ENCODE measurements at places on chromosomes 7 and 10.

- peak; percentile 10 for DNase-seq
Observed at GRCh38 chr7:2354939-2355704, 495 bp downstream of the EIF3B start.

DNA sequence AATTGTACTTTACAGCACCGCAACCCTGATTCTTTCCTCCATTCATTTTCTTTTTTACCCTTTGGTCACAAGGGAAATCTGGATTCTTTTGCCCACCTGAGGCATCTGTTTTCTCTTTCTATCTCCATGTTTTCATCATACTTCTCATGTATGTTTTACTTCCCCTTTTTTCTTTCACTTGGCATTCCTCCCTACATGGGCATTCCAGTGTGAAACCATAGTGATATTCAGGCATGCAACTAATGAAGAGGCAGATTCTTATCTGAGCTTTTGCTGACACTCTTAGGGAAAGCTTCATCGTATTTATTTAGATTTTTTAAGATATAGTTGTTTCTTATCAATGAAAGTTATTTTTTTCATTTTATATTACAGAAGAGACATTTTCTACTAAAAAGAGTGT is 405.2 kb upstream of the TEX47 start:
- no peak for DNase-seq

DNA sequence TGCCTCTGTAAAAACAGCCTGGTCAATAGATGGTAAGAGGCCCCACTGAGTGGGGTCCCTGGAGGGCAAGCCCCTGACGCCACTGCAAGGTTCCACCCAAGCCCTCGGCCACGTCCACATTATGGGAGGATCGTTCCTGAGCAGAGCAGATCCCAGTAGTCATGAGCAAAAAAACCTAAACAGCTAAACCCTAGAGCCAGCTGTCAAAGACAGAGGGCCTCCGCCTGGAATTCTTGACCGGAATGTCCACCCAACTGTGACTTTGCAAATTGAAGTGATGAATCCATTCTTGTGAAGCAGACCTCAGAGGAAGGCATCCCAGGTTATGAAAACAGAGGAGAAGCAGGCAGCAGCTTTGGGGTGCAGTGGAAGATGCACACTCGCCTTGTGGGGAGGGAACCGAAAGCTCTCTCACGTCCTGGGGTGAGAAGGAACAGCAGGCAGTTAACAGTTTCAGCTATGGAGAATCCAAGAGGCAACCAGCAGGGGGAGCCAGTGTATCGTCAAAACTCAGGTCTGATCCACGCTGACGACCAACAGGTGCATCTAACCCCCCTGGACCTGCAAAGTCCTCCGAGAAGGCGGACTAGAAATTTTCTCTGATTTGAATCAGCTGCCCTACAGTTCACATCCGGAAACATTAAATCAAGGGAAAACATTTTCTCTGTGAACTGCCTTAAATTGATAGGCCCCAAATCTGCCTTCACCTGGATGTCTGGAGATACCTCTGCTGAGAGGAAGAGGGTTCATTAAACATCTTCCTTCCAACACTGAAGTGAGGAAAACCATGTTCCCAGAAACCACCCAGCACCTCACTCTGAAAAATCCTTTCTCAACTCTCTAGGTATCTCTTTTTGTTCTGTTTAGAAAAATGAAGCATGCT is 139.1 kb upstream of the PFKP start:
- DNase-seq: peak; percentile 13

DNA sequence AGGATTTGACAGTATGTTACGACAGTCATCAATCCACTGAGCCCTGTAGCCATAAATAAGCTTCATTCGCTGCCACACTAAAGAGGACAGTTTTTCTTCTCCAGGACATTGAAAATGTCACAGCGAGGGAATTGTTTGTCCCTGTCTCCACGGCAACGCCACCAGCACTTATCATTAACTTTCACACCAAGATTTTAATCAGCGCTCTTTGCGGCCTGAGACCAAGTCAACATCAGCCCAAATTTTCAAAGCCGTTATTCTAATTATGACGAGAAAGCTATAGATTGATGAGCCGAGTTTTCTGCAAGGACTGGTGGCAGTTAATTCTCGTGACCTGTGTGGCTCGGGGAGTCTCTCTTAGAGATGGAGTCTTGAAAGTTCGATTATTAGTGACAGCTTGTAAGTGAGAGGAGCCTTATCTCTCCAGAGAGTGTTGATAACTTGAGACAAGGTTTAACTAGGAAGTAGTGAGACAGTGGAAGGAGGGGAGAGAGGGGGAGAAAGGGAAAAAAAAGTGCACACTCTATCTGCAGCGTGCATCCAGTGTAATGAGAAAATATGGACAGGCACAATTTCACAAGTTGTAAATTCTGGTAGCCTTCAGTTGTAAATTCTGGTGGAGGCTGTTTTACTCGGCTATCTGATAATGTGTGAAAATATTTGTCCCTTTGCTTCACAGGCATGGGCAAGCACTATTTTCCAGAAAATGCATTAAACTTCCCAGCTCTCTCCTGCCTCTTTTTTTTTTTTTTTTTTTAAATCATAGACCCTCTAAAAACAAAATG is 473.3 kb downstream of the LRMDA start:
- no peak for DNase-seq

GRCh38 chr10:132571650-132572544 is 34.3 kb downstream of the INPP5A start:
- DNase-seq: no peak

GRCh38 chr7:113825832-113826231 is 93.0 kb downstream of the PPP1R3A start:
- DNase-seq: no peak

DNA sequence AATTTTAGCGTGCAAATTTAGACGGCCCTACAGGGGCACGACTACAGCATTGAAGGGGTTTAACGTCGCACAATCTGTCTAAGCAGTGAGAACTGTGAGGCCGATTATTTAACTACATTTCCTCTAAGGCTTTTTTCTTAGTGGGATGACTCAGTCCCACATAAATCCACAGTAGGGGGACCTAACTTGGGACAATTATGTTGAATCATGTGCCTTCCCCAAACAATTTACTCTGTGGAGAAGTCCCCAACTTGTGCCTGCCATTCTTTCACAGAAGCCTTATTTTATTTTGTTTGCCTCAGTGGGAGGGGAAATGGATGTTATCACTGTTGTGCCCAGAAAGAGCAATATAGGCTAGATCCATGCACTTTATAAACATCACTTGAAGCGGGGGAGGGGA is 80.3 kb upstream of the CDCA7L start:
- DNase-seq: no peak

GRCh38 chr7:87599336-87599735 is 1.3 kb downstream of the ABCB1 start:
- peak; percentile 61 for DNase-seq

DNA sequence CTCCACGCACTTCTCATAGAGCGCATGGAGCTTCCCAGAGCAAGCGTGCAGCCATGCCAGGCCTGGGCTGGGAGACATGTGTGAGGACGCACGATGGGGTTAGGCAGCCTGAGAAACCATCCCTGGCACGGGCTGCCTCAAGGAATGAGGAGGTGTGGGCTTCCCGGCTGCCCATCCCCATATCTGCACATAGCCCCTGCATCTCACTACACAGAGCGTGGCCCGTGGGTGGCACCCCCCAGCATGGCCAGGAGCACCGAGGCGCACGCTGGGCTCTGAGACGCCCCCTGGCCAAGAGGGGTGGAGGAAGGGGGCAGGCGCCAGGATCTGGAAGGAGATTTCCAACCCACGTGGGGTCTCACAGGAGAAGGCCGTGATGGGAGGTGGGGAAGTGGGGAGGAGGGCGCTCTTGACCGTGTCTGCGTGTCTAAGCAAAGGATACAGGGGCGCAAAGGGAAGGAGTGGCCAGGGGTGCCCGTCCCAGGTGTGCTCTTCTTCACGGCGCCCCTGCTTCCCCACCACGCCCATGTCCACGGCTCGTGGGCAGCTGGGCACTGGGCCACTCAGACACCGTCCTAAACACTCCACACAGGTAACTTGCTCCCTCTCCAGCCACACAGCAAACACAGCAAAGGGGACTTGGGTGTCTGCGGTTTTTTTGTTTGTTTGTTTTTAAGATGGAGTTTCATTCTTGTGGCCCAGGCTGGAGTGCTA is 340.5 kb downstream of the PTPRN2 start:
- DNase-seq: no peak

GRCh38 chr10:120557311-120557710 is 100.3 kb downstream of the PLPP4 start:
- no peak for DNase-seq

GRCh38 chr7:96034940-96035727 is 262.8 kb downstream of the DYNC1I1 start:
- DNase-seq: no peak

GRCh38 chr10:126705951-126706565 is 35.6 kb upstream of the C10orf90 start:
- DNase-seq: no peak

DNA sequence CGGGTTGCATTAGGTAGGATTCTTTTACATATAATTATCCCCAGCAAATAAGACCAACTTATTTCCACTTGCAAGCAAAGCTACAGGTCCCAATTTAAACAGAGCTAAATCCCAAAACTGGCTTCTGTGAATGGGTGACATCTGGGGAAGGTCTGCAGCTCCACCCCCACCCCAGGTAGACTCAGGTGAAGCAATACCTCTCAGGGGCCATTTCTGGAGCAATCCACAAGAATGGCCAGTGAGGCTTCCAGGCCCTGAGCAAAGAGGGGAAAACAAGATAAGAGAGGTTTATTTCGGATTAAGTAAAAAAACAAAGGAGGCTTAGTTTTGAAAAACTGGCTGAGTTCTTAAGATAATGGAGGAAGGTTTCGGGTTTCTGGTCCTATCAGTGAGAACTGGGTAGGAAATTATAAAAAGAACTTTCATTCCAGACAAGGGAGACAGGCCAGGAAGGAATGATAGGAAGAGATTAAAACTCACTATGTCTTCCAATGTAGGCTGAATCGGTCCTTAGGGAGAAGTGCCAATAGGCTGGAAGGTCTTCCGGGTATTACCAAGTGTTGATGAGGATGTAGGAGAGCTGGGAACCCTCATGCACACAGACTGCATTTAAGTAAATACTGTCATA is 25.4 kb downstream of the SH3PXD2A start:
- no peak for DNase-seq

DNA sequence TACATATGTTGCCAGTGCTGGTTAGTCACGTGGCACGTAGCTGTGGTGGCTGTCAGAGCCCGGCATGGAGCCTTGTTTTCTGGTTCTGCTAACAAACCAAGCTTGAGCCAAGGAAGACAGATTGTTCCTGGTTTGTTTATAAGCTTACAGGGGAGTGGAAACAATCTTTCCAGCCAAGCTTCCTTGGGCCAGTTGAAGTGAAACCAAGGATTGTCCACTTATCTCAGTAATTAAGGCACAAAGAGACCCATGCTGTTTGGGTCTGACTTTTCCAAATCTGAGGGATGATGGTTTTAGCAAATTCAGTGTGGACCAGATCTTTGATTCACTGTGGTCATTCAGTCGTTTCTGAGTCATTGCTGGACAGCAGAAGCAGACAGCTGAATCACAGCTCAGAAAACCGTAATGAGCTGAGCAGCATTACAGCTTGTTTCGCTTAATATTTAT is 297.3 kb upstream of the COBL start:
- no peak for DNase-seq

DNA sequence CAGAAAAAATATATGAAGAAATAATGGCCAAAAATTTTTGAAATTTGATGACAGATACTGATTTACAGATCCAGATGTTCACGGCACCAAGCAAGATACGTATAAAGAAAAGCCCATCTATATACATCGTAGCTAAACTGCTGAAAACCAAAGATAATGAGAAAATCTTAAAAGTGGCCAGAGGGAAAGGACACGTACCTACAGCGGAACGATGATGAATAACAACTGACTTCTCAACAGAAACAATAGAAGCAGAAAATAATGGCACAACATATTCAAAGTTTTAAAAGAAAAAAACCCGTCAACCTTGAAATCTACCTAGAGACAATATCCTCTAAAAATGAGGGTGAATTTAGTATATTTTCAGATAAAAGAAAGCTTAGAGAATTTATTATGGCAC is 31.9 kb downstream of the IL2RA start:
- DNase-seq: no peak

- DNase-seq: peak; percentile 57
Observed at GRCh38 chr7:92835261-92835850, 1.0 kb downstream of the CDK6 start.

DNA sequence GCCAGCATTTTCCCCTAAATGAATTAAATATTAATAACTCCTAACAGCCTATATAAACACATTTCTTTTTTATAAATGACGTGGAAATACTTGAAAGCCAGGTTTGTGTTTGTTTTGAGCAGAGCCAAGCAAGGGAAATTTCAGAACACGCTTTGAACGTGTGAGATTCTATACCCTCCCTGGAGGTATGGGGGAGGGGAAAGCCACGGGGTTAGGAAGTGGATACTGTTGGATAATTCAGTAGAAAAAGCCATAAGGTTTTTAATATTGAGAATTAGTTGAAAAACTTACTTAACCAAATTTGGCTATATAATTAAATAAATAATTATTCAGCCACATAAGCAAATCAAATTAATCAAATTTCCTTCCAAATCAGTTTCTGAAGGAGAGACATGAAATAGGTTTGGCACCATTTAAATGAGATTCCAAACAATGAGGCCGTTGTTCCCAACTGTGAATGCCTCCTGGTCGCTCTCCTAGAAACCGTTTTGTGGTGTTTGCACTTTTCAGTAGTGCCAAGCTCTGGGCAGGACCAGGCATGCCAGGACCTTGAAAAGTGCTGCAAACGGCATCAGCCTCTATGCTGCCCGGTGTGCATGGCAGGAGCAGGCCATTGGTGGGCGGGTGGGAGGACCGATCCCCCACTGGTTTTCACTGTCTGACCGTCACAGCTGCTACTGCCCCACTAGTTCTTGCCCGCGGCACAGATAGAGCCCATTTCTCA is 88.1 kb downstream of the SEPTIN14 start:
- no peak for DNase-seq

DNA sequence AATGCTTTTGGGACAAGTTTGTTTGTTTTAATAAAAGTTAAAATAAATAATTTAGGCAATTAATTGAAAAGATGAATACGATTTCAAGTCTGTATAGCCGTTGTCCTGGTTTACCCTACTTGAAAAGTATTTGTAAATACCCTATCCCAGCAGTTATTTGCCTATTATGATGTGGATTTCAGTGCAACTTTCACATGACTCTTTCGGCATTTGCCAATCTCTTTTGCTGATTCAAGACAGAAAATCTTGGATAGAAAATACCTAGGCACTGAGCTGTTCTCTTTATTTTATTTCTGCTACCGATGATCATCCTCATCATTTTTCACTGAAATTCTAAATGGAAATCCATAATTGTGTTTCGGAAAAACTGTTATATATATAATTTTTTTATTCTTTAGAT is 125.9 kb upstream of the FZD8 start:
- no peak for DNase-seq

DNA sequence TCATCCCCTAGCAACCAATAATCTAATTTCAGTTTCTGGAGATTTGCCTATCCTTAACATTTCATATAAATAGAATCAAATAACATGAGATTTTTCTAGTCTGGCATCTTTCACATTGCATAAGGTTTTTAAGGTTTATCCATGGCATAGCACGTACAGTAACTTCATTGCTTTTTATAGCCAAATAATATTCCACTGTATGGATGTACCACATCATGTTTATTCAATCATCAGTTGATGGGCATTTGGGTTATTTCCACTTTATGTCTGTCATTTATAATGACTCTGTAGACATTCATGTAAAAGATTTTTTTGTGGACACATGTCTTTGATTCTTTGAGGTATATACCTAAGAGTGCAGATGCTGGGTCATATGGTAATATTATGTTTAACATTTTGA is 1052.6 kb downstream of the DNAJB9 start:
- no peak for DNase-seq
